ENCODE measurements at places on chromosomes 4 and X.

GRCh38 chr4:113637363-113637762, 124.2 kb downstream of the CAMK2D start:
- no peak for DNase-seq

DNA sequence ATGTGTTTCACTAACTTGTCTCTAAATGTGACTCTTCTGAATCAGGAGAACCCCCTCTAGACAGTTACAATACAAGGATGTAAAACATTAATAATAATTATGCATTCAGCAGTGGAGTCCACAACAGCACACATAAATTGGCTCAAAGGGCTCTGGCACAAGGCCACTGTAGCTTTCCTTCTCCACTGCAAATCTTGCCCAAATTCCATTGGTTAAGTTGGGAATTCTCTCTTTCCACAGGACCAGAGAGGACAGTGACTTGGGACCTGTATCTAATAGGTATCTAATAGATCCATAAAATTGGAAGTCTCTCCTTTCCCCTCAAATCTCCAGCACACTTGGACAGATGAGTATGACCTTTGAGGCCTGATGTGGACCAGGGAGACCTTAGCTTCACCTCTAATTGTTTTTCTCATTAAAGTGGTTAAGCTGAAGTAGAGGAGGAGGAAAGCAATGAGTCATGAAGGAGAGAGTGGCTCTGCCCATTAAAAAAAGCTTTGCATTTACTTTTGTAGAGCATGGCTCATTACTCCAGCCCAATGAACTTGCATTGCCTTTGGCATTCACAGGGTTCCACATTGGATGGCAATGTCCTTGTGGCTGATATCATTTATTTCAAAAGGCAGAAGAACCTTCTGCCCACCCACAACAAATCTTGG, 72.3 kb upstream of the SH3RF1 start:
- no peak for DNase-seq

GRCh38 chr4:8055206-8055605, 103.4 kb downstream of the ABLIM2 start:
- no peak for DNase-seq

- DNase-seq = no peak
Observed at GRCh38 chr4:188408244-188409030, 269.2 kb downstream of the TRIML1 start.

Data from NCI-H1930 (cell line).